Ovary (tissue), 10 donors: ENCODE measurements at places on chromosomes 1 and 21.

DNA sequence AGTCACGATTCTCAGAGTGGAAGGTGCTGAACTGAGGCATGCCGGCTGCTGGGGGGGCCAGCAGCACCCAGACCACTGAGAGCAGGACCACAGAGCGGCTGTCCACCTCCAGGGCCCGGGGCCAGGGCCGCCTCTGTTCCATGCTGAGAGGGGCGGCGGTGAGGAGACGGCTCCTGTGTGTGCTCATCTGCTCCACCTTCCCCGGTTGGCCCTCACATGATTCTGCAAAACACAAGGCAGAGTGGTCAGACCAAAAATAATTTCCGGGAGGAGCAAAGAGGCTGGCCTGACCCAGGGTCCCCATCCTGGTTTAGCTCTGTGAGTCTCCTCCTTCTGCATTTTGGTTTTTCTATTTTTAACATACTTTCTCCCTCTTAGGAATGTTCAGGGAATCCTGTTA lies 26.4 kb downstream of the PLXNA2 start:
- no peak for DNase-seq

GRCh38 chr21:38323721-38324531 lies 67.1 kb downstream of the KCNJ15 start:
- DNase-seq: no peak

DNA sequence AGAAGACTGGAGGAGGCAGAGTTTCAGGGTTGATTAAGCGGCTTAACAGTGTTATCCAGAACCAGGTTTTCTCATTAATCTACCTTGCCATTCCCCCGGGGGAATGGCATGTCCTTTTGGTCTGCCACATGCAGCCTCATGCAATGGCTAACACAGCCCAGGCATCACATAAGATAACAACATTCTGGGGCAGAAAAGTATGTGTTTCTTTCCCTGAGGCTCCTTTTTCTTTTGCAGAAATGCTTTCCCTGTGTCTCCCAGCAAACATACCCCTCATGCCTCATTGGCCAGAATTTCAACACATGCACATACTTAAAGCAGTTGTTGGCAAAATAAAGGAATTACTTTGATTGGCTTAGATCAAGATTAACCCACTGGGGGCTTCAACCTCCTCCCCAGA lies 98.6 kb downstream of the OMA1 start:
- DNase-seq: no peak

DNA sequence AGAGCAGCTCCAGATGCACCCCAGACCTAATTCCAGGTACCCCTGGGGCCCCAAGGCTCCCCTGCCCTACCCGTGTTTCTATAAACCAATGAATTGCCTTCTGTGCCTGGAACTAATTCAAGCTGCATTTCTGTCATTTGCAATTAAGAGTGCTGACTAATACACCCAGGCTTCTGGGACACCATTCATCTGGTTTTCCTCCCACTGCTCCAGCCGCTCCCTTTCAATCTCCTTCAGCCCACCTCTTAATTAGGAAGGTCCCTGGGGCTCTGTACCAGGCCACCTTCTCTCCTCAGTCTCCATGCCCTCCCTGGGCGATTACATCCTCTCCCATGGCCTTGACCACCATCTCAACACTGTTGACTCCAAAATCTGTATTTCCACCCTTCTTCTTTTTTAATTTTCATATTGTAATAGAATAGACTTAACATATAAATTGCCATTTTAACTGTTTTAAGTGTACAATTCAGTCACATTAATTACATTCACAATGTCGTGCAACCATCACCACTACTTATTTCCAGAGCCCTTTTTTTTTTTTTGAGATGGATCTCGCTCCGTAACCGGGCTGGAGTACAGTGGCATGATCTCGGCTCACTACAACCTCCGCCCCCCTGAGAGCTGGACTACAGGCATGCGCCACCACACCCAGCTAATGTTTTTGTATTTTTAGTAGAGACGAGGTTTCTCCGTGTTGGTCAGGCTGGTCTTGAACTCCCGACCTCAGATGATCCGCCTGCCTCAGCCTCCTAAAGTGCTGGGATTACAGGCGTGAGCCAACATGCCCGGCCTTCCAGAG lies 9.2 kb upstream of the GJB3 start:
- no peak for DNase-seq

DNA sequence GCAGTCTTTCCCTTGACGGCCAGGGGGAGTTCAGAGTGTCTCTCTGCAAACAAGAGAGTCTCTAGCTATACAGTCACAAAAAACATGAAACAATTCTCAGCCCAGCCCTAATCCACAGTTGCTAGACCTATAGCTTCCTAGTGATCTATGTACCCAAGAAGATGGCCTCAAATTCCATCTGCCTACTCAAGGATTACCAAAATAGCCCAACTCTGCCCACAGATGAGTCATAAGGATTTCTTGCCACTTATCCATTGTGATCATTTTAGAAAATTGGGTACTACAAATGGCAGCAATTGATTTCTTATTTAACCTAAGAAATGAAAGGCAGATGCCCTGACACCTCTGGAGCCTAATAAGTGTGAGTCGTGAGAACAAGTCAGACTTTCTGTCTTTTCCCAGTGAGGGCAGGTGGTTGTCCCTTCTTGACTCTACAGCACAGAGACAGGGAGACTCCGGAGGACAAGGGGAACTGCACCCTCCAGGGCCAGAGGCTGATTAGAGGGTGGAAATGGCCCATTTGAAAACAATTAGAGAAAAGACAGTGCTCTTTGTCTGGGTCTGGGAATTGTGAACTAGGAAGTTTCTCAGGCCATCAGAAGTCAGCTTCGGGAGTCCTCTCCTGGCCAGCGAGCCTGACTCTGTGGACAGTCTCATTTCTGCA lies 65.4 kb downstream of the ABCA4 start:
- DNase-seq: no peak

GRCh38 chr1:81432059-81432458 lies 368.7 kb upstream of the ADGRL2 start:
- no peak for DNase-seq

DNA sequence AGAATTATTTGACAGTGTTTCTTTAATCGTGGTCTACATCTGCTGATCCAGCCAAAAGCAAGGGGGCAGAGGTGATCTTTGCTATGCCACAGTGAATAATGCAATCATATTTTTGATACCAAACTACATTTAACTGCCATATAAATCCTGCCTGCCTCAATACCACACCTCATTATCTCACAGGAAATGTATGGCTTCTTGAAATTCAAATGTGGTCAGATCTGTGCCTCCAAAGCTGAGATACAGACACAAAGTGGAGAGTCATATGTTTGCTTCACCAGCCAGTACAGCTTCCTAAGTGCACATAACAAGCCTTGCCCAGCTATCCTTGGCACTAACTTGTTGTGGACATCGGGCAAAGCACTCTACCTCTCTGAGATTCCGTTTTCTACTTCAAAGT lies 250.0 kb upstream of the NFIA start:
- DNase-seq: no peak

GRCh38 chr1:53733975-53734649 lies 4.9 kb downstream of the GLIS1 start:
- DNase-seq: no peak

- DNase-seq: peak; percentile 31
Observed at GRCh38 chr1:87826681-87827251, 498.1 kb downstream of the LMO4 start.

DNA sequence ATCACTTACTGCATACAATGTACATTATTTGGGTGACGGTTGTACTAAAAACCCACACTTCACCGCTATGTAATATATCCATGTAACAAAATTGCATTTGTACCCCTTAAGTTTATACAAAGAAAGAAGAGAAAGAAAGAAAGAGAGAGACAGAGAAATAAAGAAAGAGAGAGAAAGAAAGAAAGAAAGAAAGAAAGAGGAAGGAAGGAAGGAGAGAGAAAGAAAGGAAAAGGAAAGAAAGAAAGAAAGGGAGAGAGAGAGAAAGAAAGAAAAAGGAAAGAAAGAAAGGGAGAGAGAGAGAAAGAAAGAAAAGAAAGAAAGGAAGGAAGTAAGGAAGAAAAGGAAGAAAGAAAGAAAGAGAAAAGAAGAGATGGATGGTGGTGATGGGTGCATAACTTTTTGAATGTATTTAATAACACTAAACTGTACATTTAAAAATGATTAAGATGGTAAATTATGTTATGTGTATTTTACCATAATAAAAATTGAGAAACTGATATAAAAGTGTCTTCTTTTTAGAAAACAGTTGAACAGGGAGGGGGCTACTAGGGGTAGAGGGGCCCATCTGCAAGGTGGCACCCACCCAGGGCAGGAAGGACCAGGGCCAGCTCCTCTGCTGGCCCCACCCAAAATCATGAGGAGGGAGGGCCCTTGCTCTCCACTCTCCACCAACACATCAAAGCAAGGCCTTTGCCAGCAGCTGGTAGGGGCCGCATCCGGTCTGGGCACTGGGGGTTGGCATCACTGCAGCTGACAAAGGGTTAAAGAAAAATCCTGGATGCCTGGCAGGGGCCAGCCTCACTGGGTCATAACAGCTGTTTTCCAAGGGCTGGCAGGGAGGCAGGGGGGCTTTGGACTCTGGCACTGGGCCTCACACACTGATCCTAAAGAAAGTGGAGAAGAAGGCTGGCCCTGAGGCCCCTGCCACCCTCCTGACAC lies 153.9 kb upstream of the EDN2 start:
- DNase-seq: no peak

- DNase-seq: no peak
Observed at GRCh38 chr1:214389734-214390133, 108.8 kb downstream of the SMYD2 start.

GRCh38 chr1:54517496-54517895 lies 30.5 kb upstream of the ACOT11 start:
- DNase-seq: no peak

GRCh38 chr1:22250724-22251123 lies 107.8 kb upstream of the WNT4 start:
- DNase-seq: no peak

DNA sequence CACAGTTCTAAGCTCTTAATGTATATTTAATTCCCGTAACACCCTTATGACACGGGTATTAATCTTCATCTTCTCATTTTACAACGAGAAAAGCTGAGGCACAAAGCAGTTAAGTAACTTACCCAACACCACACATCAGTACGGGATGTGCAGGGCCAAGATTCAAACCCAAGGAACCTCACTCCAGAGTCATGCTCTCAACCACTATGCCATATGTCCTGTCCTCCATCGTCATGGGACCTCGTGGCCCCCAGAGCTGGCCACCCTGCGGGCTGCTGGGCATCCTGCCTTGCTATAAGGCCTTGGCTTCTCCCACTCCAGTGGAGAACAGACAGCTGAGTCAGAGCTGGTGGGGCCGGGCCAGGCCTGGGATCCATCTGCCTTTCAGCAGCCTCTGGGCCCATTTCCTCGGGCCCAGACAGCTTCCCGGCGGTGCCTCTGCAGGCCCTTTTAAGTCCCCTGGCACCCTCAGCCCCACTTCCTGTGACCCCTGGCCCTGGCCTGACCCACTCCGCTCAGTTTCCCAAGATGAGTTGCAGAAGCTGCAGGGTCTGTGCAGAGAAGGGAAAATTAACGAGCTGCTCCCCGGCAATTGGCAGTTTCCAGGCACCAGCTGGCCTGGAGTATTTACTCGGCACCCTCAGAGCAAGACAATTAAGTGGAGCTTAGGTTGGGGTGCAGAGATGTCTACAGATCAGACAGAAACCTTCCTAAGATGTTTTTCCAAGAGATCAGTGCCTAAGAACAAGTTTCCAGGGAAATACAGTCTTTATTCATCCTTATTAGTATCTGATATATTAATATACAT lies 98.2 kb downstream of the EPHB2 start:
- DNase-seq: peak; percentile 79

- DNase-seq: no peak
Observed at GRCh38 chr1:24279590-24280232, 39.4 kb upstream of the GRHL3 start.

GRCh38 chr1:207355060-207355459 lies 33.6 kb downstream of the CD55 start:
- no peak for DNase-seq

- no peak for DNase-seq
Observed at GRCh38 chr21:41764558-41765419, 2.1 kb downstream of the RIPK4 start.

DNA sequence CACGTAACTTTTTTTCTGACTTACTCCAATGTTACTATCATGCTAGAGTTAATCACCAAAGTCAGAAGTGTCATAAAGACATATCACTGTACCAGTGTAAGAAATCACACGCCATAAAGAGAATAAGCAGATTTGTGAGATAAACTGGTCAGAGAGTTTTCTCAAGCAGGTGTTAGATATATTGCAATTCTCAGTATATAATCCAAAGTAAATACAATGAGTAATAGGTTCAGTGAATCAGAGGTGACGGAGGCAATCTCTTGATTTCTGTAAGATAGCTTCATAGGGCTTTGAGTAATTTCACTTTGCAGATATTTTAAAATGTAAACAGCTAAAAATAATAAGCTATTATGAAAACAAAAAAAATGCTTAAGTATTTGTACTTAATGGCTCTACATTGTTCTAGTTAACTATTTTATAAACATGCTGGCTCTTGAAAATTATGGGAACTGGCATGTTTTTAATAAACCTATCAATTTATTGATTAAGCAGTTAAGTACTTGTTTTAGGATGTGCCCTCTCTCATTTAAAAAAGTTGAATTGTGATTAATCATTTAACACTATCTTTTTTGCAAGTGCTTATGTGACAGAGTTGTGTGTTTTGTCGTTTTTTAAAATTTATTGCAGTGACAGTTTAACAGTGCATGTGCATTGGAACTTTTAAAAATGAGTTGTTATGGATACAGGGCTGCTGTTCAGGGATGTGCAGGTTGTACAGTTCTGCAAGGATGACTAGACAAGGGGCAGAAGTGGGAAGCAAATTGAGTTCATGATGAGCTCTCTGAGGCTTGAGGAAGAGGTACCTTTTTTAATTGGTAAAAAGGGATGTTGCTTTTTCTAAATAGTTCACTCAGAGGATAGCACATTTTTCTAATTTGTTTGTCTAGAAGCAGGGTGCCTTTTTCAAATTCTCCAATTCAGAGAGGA lies 119.1 kb downstream of the USP25 start:
- DNase-seq: no peak

DNA sequence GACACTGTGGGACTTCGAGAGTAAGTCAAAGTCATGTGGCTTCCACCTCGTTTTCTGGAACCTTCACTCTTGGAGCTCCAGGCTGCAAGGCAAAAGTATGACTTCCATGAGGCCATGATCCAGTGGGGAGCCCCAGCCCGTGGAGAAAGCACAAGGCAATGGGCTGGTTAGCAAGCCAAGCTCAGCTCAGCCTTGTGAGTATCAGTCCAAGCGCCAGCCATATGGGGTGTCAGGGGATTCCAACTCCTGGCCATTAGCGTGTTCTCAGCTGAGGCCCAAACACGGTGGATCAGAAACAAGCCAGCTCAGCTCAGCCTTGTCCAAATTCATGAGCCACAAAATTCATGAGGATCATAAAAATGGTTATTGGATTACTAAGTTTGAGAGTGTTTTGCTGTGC lies 261.0 kb downstream of the RHOU start:
- DNase-seq: no peak

GRCh38 chr1:228544021-228544850 lies 57.1 kb downstream of the RNF187 start:
- no peak for DNase-seq

GRCh38 chr1:241932845-241933244 lies 24.7 kb upstream of the BECN2 start:
- no peak for DNase-seq

- DNase-seq: no peak
Observed at GRCh38 chr1:236868625-236869467, 73.8 kb downstream of the MTR start.
